Naive thymus-derived CD8-positive, alpha-beta T cell (primary cell): ENCODE measurements at places on chromosomes 13 and 19. TPM values are rescaled to one million over a fixed set of nuclear protein-coding genes. Genes with fewer than 3 reads are reported as not detected.

DNA sequence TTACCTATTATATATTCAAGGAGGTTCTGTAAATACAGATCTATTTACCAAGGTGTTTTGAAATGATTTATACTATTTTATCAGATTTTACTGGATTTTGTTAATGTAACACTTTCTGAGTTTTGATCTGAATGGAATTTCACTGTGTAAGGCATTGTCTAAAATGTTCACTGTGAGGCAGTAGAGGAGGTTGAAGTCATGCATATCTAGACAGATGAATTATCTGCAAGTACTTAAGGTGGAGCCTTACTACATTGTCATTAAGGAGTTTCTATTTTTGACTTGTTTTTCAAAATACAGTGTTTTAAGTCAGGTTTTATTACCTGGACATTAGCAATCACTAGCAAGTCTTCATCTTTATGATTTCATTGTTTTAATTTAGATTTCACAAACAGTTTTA lies 62.1 kb downstream of the TM9SF2 start:
- peaks cover 15% of the 10 kb centered on the region for H3K4me1 ChIP-seq
- no peak for DNase-seq
- H3K36me3 ChIP-seq = peaks cover 68% of the 10 kb centered on the region
- no peak overlapping the region for H3K27ac ChIP-seq
- no peak overlapping the region for H3K4me3 ChIP-seq

GRCh38 chr13:99258946-99259345 lies 767 bp upstream of the GPR18 start:
- H3K27ac ChIP-seq = peak overlapping the region; percentile 98
- H3K4me3 ChIP-seq = peak overlapping the region; percentile 93
- peak; percentile 59 for DNase-seq
- peaks cover 41% of the 10 kb centered on the region for H3K36me3 ChIP-seq
- H3K4me1 ChIP-seq = peaks cover 62% of the 10 kb centered on the region
- no peaks in the 10 kb centered on the region for H3K27me3 ChIP-seq

GRCh38 chr19:27986299-27986698 lies 1226.7 kb downstream of the UQCRFS1 start:
- H3K27ac ChIP-seq = no peak overlapping the region
- H3K4me3 ChIP-seq = no peak overlapping the region
- peaks cover 6% of the 10 kb centered on the region for H3K27me3 ChIP-seq
- no peaks in the 10 kb centered on the region for H3K36me3 ChIP-seq
- no peak for DNase-seq
- no peaks in the 10 kb centered on the region for H3K4me1 ChIP-seq

DNA sequence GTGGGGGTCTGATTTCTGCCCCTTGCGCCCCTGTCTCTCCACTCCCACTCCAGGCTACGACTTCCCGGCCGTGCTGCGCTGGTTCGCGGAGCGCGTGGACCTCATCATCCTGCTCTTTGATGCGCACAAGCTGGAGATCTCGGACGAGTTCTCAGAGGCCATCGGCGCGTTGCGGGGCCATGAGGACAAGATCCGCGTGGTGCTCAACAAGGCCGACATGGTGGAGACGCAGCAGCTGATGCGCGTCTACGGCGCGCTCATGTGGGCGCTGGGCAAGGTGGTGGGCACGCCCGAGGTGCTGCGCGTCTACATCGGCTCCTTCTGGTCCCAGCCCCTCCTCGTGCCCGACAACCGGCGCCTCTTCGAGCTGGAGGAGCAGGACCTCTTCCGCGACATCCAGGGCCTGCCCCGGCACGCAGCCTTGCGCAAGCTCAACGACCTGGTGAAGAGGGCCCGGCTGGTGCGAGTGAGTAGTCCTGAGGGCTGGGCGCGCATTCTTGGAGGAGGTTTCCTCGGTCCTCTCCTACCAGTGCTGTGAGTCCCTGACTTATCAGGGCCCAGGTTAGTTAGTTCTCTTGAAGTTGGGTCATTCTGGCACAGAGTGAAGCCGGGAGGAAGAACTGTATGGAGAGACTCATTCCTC lies 12.7 kb downstream of the EHD2 start:
- no peaks in the 10 kb centered on the region for H3K36me3 ChIP-seq
- H3K4me3 ChIP-seq = no peak overlapping the region
- H3K27ac ChIP-seq = no peak overlapping the region
- peaks cover 15% of the 10 kb centered on the region for H3K4me1 ChIP-seq

DNA sequence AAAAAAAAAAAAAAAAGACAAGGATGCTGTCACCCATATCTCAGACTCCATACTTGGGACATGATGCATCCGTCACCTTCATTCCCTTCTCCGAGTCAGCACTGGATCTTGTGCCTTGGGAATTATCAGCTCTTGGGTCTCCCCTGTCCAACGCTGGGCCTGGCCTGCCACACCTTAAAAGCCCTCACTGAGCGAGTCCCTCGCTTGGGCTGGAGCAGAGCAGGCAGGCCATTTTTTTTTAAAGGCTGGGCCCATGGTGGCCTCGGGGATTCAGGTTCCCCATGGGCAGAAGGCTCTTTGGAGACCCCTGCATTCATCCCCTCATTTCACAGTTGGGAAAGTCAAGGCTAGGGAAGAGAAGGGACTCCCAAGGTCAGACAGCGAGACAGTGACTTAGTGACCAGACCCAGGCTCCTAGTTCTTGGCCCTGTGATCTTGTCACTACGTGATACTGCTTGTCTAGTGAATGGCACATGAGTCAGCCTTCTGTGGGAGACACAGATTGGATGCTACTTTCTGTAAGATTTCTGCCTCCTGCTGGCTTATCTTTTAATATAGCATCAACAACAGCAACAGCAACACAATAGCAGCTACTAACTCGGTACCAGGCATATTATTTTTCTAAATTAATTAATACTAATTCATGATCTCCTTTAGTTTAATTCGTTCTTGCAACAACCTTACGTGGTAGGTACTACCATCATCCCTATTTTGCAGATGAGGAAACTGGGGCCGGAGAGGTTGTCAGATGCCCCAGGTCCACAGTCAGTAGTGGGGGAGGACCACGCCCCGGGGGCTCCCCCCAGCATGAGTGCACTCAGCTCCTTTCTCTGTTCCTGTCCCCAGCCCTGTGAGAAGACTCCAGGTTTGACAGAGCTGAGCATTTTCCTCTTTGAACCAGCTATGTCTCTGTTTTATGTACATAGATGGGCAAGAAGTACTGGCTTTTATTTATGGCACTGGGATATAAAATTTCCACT lies 27.4 kb upstream of the ZNF536 start:
- no peak overlapping the region for H3K4me3 ChIP-seq
- H3K36me3 ChIP-seq = no peaks in the 10 kb centered on the region
- H3K4me1 ChIP-seq = no peaks in the 10 kb centered on the region
- H3K27me3 ChIP-seq = no peaks in the 10 kb centered on the region
- no peak overlapping the region for H3K27ac ChIP-seq

- H3K27me3 ChIP-seq = no peaks in the 10 kb centered on the region
- no peaks in the 10 kb centered on the region for H3K4me1 ChIP-seq
- H3K4me3 ChIP-seq = no peak overlapping the region
- no peak overlapping the region for H3K27ac ChIP-seq
Measured at GRCh38 chr19:23305555-23305954, 55.4 kb upstream of the ZNF724 start.

DNA sequence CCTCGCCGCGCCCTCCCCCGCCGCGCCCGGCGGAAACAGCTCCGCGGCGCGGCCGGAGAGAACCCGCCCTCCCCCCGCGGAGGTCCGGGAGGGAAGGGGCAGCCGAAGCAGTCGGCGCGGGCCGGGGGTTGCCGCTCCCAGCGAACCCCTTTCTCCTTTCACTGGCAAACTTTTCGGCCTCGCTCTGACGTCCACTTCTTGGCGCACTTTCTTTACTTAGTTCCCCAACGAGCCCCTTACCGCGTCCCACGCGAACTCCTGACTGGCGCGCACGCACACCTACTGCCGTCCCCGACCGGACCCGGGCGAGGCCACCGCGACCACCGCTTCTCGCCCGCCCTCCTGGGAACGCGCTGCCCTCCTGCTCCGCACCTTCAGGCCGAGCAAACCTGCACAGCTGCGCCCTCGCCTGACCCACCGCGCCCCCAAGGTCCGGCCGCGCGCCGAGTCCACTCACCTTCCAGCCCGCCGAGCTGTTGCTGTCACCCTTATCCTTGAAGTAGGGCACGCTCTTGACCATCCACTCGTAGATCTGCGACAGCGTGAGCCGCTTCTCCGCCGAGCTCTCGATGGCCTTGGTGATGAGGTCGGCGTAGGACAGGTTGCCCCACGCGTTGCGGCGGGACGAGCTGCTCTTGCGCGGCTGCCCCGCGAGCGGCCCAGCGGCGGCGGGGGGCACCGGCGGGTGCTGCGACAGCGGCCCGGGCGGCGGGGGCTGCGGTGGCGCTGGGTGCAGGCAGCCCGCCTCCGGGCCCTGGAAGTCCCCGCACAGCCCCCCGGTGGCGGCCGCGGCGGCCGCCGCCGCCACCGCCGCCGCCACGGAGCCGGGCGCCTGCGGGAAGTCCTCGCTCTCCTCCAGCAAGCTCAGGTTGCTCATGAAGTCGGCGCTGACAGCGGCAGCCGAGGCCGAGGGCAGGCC lies 1.1 kb downstream of the FOXO1 start:
- H3K4me3 ChIP-seq = peak overlapping the region; percentile 96
- H3K4me1 ChIP-seq = peaks cover 52% of the 10 kb centered on the region
- H3K36me3 ChIP-seq = no peaks in the 10 kb centered on the region
- DNase-seq = peak; percentile 44
- H3K27ac ChIP-seq = peak overlapping the region; percentile 93

DNA sequence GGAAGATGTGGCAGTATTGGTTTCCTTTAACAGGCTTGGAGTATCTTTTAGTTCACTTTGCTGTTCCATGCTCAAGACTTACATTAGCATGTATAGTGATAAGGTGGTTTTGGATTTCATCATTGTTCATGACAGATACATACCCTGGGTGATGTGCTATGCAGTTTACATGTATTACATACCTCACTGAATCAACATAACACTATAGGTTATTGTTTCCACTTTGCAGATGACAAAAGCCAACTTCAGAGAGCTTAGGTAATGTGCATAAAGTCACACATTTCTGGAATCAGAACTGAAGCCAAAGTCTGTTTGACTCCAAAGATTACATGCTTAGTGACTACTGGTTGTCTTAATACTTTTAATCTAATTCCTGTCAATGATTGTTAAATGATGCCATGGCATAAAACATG lies 7.1 kb downstream of the COMMD6 start:
- H3K36me3 ChIP-seq = peaks cover 31% of the 10 kb centered on the region
- no peak overlapping the region for H3K27ac ChIP-seq
- no peaks in the 10 kb centered on the region for H3K27me3 ChIP-seq
- DNase-seq = no peak
- H3K4me3 ChIP-seq = no peak overlapping the region
- peaks cover 19% of the 10 kb centered on the region for H3K4me1 ChIP-seq

DNA sequence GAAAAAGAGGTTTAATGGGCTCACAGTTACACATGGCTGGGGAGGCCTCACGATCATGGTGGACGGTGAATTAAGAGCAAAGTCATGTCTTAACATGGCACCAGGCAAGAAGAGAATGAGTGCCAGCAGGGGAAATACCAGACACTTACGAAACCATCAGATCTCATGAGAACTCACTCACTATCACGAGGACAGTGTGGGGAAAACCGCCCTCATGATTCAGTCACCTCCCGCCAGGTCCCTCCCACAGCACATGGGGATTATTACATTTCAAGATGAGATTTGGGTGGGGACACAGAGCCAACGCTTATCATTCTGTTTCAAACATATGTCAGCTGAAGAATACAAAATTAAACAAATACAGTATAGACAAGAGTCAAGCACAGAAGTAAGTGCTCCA lies 165.1 kb downstream of the PCCA start:
- H3K36me3 ChIP-seq = no peaks in the 10 kb centered on the region
- no peaks in the 10 kb centered on the region for H3K4me1 ChIP-seq
- H3K27ac ChIP-seq = no peak overlapping the region
- H3K4me3 ChIP-seq = no peak overlapping the region
- DNase-seq = no peak
- no peaks in the 10 kb centered on the region for H3K27me3 ChIP-seq

GRCh38 chr19:19425170-19425875 lies 19.8 kb downstream of the GATAD2A start:
- no peak overlapping the region for H3K4me3 ChIP-seq
- peaks cover 39% of the 10 kb centered on the region for H3K4me1 ChIP-seq
- no peaks in the 10 kb centered on the region for H3K36me3 ChIP-seq
- no peaks in the 10 kb centered on the region for H3K27me3 ChIP-seq

- no peak overlapping the region for H3K4me3 ChIP-seq
- no peak for DNase-seq
- H3K27me3 ChIP-seq = peaks cover 4% of the 10 kb centered on the region
Measured at GRCh38 chr13:94880463-94880862, 168.1 kb upstream of the SOX21 start.

GRCh38 chr13:25778365-25778764 lies 273.5 kb downstream of the SHISA2 start:
- H3K4me3 ChIP-seq = no peak overlapping the region
- H3K4me1 ChIP-seq = no peaks in the 10 kb centered on the region
- H3K27ac ChIP-seq = no peak overlapping the region

- H3K4me3 ChIP-seq = no peak overlapping the region
- no peak overlapping the region for H3K27ac ChIP-seq
- H3K27me3 ChIP-seq = peaks cover 7% of the 10 kb centered on the region
- no peaks in the 10 kb centered on the region for H3K36me3 ChIP-seq
Measured at GRCh38 chr13:28641600-28641926, 17.4 kb upstream of the POMP start.

DNA sequence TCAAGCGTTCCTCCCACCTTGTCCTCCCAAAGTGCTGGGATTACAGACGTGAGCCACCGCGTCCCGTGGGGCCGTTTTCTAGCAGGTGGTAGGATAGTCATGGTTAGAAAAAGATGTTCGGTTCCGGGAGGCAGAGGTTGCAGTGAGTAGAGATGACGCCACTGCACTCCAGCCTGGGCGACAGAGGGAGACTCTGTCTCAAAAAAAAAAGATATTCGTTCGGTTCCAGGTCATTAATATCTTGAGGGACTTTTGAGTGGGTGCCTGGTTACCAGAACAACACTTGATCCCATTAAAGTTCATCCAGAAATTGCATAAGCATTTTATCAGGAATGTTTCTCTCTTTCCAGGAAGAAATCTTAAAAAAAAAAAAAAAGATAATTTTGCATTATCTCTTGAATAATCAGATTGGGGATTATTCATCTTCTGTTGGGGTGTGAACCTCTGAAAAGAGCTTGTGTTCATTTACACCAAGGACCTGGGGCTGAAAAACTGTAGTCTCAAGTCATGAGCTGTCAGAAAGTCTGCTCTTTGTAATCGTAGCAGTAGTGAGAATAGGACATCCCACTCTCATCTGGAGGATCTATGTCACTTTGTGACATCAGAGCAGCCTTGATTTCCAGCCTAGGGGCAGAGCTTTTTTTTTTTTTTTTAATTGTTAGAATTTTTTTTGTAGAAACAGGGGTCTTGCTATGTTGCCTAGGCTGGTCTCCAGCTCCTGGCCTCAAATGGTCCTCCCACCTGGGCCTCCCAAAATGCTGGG lies 1.0 kb upstream of the ETHE1 start:
- no peaks in the 10 kb centered on the region for H3K27me3 ChIP-seq
- peaks cover 36% of the 10 kb centered on the region for H3K4me1 ChIP-seq
- peak overlapping the region; percentile 49 for H3K4me3 ChIP-seq
- no peak overlapping the region for H3K27ac ChIP-seq
- no peak for DNase-seq
- H3K36me3 ChIP-seq = no peaks in the 10 kb centered on the region

The MCEMP1 gene
- polyA plus RNA-seq = 0.12 TPM

The HSPB6 gene
- not detected for polyA plus RNA-seq

The GDF15 gene
- polyA plus RNA-seq = not detected

The C5AR2 gene
- not detected for polyA plus RNA-seq

The UBE2L5 gene
- not detected for polyA plus RNA-seq

The MUC16 gene
- not detected for polyA plus RNA-seq

The PABPC3 gene
- 0.07 TPM for polyA plus RNA-seq

The ZNF575 gene
- polyA plus RNA-seq = 4.1 TPM

The TMEM150B gene
- not detected for polyA plus RNA-seq

The SIGLEC12 gene
- polyA plus RNA-seq = not detected
